Psoas muscle (tissue), 8 donors: ENCODE measurements at places on chromosomes 7 and 10. TPM values are rescaled to one million over a fixed set of nuclear protein-coding genes. Genes with fewer than 3 reads are reported as not detected.

- DNase-seq: no peak
These were observed 64.5 kb downstream of the MCMBP start for GRCh38 chr10:119807960-119808697.

DNA sequence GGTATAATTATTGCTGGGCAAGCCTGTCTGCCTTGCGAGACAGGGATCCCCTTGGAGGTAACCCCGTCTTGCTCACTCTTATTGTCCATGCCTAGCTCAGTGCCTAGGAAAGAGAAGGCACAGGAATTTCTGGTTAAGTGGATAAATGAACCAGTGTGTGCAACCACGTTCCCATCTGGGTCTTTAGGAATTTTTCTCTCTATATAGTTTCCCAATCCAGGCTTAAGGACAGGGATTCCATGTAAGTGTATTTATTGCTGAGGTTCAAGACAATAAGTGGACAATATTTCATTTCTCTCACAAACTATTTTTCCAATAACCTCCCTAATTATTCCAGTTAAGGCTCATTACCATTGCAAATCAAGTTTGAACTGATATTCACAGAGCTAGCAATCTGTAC, 8.9 kb upstream of the ADAM12 start:
- DNase-seq: no peak

GRCh38 chr7:121394709-121395140, 1.4 kb downstream of the FAM3C start:
- no peak for DNase-seq

DNA sequence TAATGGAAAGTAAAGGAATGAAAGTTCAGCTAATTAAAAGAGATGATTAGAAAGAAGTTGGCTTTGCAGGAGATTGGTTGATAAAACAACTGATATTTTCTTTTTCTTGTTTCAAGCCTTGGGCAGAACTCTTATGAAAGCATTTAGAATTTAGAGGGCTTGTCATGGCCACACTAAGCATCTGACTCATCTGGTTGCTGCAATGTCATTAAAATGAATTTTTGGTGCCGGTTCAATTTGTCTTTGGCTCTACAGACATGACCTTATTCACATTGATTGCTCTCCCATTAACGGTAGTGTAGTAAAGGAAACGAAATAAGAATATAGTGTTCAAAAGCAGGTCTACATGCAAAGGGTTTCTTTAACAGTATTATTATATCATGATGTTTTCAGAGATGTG, 1012.4 kb upstream of the C7orf33 start:
- no peak for DNase-seq

DNA sequence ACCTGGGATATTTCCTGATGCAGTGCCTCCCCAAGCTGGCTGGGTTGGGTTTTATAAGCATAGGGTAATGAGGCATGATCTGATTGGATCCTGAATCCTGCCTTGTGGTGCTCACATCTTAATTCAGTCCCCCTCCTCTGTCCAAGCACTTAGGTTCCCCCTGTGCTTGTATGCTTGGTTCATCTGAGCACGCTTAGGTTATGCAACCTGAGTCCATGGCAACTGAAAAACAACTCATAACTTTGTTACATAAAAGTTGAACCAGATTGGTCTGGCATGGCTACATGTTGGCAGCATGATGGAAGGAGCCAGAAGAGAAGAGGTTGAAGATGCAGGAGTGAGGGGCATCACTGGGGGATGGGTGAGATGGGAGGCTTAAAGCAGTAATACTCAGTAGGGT, 57.3 kb upstream of the OSBPL3 start:
- DNase-seq: no peak

GRCh38 chr7:69677881-69678493, 79.7 kb downstream of the AUTS2 start:
- no peak for DNase-seq

DNA sequence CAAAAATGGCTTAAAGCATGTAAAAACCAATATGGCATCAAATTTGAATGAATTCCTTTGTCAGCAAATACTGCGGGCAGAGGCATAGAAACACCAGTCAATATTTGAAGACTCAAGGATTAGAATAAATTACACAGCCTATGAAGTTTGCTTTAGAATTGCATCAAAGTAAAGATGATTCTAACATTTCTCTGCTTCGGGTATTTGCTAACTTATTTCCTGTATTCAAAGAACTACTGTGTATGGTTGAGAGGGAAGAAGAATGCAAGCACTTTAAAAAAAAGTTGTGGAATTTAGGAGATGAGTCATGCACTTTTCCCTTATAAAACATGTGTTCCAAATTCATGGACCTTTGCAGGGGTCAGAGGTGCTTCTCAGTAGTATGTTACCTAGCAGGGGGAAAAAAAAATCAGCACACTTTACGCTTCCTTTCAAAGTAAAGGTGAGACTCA, 90.1 kb downstream of the PIP4K2A start:
- no peak for DNase-seq

The FAM25C gene
- not detected for total RNA-seq

The ADGRA1 gene
- total RNA-seq: 0.06 TPM

The CDC14C gene
- total RNA-seq: not detected

The HPSE2 gene
- not detected for total RNA-seq
